ENCODE measurements at places on chromosomes 5 and 9.

GRCh38 chr9:133505901-133506652, 18.7 kb downstream of the MYMK start:
- DNase-seq = no peak

- no peak for DNase-seq
Measured at GRCh38 chr5:107456281-107456715, 214.4 kb downstream of the EFNA5 start.

- DNase-seq = no peak
Measured at GRCh38 chr9:116687754-116688135, 640 bp downstream of the TRIM32 start.

GRCh38 chr5:157167214-157167621, 1.2 kb upstream of the GARIN3 start:
- DNase-seq = no peak

DNA sequence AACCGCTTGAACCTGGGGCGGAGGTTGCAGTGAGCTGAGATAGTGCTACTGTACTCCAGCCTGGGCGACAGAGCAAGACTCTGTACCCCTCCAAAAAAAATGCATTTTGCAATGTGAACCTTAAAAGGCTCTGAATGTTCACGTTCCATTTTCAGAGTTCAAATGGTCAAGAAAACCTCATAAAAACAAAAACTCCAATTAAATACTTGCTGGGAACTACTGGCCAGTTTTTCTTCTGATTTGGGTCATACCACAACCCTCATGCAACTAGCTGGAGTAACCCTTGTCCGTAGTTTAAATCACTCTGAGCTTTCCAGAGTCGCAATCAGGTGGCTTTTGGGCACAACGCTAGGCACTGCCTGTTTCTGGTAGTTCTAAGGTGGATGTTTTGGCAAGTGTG, 2.3 kb upstream of the OTULINL start:
- no peak for DNase-seq

DNA sequence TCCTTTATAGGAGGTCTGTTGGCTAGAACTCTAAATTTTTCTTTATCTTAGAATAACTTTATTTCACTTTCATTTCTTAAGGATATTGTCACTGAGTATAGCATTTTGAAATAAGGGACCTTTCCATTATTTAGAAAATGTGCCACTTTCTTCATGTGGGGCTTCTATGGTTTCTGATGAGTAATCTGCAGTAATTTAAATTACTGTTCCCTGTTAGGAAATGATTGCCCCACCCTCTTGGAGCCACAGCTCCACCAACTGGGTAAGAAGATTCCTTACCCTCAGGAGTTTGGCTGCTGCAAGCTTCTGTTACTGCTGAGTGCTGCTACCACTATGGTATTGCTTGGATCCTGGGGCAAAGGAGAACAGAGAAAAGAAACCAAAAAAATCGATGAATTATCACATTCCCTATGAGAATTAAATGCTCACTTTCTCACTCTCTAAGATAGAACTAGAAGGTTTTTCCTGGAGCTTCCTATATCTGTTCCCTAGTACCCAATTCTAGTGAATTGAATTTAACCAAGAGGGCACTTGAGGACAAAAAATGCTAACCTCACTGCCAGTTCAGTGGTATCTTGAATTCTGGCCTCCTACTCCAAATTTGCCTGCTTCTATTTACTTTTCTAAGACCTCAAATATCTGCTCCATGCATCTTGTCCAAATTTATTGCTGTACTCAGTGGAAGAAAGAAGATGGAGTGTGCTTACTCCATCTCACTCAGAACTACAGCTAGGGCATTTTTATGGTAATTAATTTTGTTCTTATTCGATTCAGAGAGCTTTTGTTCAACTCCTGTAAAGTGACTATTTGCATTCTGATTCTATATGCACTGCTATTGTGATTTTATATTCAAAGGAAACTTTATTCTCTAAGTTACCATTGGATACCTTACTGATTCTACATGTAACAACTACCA, 2111.3 kb downstream of the MAT2B start:
- no peak for DNase-seq

DNA sequence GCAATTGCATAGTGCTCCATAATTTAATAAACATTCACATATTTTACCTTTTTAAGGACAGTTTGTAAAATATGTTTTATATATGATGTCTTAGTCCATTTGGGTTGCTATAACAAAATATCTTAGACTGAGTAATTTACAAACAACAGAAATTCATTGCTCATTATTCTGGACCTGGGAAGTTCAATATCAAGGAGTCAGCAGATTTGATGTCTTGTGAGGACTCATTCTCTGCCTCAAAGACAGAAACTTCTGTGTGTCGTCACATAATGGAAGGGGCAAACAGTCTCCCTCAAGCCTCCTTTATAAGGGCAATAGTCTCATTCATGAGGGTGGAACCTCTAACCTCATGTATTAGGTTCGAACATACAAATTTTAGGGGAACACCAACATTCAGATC, 455.9 kb downstream of the TAF11L14 start:
- DNase-seq = no peak

DNA sequence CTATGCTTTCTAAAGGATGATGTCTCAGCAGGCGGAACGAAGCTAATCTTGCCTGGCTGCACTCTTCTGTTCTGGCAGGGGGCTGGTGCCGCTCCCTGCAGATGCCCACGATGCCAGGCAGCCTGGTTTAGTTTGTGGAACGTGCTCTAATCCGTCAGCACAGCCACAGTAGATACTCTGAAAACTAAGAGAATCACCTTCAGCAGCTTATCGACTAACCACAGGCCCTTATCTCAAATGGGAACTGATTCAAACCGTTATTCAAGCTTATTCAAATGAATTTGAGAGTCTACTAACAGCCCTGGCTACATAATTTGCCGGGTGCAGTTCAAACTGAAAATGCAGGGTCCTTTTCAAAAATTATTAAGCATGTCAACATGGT, 246.6 kb upstream of the ANKRD55 start:
- no peak for DNase-seq

DNA sequence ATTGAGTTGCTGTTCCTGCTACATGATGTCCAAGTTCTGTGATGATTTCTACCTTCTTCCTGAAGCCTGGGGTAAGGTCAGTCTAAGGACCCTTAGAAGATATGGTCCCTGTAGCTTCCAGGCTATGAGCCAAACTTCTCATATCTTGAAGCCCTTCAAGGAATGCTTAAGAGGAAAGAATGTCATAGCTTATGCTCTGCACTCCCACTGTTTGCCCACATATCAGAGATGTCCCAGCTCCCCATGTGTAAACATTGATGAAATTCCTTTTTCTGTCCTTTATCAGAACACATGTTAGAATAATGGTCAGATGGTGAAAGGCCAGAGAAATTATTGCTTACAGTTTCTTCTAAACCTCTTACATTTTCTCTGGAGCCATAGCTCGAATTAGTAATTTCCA, 41.4 kb upstream of the RUSC2 start:
- no peak for DNase-seq

GRCh38 chr9:93300175-93300572, 116.2 kb downstream of the WNK2 start:
- DNase-seq = no peak

- no peak for DNase-seq
Measured at GRCh38 chr5:112554101-112554977, 135.3 kb upstream of the EPB41L4A start.

- DNase-seq = no peak
Measured at GRCh38 chr9:34377404-34377746, 677 bp upstream of the MYORG start.

DNA sequence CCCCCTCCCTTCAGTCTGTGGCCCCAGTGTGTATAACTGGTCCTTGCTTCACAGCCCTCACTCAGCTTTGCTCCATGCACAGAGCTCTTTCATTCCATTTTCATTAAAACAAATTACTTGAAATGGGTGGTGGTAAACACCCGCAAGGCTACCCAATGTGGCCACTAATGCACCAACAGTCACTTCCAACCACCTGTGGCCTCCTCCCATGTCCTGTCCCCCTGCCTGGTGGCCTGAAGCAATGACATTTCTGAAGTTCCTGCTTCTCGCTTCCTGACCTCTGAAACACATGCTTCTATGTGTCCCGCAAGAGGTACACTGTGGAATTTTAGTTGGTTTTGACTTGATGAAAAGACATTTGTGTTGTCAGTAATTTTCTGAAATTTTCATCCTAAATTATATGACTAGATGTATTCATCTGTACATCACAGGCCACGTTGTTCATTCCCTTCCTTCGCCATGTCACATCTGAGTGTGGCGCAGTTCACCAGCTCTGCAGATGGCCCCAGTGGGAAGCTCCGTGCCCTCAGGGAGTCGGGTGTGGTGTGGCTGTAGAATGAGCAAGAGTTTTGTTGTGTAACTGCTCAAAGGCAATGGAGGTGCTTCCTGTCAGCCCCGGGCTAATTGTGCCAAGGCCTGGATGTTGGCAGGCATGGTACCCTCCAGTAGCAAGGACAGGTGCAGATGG, 9.6 kb downstream of the ROPN1L start:
- DNase-seq = no peak

- no peak for DNase-seq
Measured at GRCh38 chr5:43422143-43422542, 10.0 kb upstream of the CCL28 start.

- no peak for DNase-seq
Measured at GRCh38 chr9:15873573-15874177, 320.8 kb downstream of the CCDC171 start.

- no peak for DNase-seq
Measured at GRCh38 chr5:7846327-7846726, 4.6 kb downstream of the CFAP90 start.

GRCh38 chr9:124306098-124306735, 48.5 kb downstream of the NEK6 start:
- DNase-seq = no peak

GRCh38 chr9:5629312-5630080, 589 bp downstream of the RIC1 start:
- DNase-seq = peak; percentile 58

GRCh38 chr9:16871336-16872151, 1.1 kb upstream of the BNC2 start:
- DNase-seq = peak; percentile 42

DNA sequence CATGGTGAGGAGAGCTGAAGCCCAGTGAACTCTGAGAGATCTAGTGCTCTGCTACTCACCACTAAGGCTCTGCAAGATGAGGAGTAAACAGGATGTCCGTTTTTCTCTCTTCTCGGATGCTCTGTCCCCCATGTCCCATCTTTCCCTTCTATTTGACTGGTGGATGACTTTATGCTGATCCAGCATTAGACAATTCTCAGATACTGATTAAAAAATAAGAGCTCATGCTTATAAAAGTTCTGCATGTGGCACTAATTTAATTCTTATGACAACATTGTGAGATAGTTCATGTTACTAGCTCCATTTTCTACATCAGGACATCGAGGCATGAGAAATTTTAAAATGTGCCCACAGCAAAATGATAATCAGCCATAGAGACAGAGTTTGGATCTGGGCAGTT, 77.0 kb downstream of the HMHB1 start:
- DNase-seq = no peak

DNA sequence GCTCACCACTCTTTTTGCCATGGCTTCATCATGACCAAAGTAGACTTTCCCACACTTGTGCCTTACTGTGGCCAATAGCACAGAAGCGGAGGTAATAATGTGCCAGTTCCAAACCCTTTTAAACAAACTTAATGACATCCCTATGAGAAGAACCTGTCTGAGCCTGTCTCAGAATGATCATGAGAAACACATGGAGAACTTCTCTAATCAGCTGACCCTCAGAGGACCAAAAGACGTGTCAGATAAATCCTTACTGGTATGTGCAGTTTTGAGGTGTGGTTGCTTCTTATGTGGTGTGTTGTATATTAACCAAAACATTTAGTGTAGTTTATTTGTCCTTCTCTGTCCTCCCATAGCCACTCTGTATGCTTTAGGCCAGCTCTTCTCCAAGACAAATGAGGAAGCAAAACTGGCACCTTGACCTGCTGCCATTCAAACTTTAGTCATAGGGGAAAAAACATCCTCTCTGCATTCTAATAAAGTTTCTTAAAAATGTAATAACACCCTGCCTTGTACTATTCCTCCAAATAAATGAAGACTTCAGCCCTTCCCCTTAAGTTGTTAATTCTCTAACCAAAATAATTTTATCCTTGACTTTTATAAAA, 168.9 kb downstream of the MUSK start:
- DNase-seq = no peak

GRCh38 chr5:57862471-57862911, 379.9 kb upstream of the ACTBL2 start:
- DNase-seq = no peak

DNA sequence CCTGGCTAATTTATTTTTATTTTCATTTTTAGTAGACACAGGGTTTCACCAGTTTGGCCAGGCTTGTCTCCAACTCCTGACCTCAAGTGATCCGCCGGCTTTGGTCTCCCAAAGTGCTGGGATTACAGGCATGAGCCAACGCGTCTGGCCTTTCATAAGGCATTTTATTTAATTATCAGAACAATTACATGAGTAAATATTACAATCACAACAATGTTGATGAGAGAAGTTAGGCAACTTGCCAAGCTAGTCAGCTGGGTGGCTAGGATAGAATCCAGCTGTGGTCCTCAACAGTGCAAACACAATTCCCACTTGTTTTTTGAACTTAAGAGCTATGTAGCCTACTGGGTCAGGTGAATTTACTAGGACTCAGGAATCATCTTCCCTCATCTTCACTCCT, 22.0 kb downstream of the C9orf57 start:
- DNase-seq = no peak
